ENCODE measurements at places on chromosomes 13 and 19.

DNA sequence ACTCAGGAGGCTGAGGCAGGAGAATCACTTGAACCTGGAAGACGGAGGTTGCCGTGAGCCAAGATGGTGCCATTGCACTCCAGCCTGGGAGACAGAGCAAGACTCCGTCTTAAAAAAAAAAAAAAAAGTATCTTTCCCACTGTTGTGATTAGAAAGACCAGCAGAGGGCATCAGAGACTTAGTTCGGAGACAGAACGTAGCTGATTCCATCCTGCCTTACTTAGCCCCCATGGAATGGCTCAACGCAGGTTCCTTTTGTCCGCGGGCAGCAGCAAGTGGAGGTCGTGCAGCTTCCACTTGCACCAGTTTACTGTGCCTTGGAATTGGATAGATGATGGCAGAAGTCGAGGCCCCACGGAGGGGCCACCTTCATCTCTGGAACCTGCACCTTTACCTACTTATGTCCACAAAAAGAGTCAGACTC, 8.1 kb downstream of the TIMM29 start:
- DNase-seq: peak; percentile 73

DNA sequence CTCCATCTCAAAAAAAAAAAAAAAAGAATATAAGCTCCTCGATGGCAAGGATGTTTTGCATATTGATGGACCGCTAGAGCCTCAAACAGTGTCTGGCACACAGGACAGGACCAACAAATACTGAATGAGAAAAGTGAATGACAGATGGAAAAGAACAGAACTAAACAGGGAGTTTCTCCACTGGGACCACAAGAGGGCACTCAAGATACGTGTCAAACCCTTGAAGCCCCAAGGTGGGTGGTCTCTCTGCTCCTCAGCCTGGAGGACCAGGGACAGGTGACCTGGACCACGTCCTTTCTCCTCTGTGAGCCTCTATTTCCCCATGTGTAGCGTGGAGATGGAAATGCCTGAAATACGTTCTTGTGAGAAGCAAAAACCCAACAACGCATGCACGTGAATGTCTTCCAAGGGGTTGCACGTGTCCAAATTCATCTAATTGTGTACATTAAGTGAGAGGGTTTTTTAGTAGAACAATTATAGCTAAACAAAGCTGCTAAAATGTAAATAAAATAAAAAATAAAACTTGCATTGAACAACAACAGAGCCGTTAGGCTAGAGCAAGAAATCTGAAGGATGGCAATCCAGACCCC, 5.7 kb upstream of the CDC42EP5 start:
- DNase-seq: peak; percentile 73

DNA sequence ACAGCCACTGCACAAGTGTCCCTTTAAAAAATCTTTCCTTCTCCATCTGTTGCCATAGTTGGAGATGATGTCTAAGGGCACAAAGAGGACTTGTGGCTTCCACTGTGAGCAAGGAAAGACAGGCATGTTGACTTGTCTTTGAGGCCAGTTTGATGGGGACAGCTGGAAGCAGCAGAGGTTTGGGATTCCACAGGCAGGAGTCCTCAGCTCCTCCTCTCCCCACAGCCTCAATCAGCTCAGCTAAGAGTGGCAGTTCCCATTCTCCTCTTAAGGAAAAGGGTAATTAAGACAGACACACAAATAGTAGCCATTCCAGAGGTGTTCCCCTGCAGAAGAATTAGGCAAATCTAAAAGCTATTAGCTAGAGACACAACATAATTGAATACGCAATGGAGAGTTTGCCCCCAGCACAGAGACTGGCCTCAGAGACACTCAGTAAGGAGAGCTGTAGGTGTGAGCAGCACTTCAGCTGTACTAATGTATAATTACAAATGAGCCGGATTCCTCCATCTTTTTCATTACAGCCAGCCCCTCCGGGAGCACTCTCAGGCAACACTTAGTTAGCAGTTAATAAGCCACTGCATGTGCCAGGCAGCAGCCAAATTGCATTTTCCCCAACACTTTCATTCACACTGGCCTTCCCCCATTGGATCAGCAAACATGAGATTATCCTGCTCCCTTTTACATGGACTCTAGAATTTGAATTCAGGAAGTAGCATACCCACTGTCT, 434.0 kb downstream of the FOXO1 start:
- DNase-seq: no peak

DNA sequence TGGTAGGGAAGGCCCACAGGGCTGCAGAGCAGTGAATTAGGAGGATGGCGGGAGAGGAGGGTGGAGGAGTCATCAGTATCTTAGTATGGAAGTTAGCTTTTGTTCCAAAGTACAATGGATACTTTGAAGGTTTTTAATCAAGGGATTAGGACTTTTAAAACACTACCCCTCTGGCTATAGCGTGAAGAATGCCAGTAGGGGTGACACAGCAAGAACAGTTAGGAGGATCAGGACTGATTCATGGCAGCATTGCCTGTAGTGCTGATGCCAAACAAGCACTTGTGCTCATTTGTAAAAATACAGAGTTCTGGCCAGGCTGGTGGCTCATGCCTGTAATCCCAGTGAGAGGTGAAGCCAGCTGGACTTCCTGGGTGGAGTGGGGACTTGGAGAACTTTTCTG, 46.2 kb downstream of the SKA3 start:
- no peak for DNase-seq

DNA sequence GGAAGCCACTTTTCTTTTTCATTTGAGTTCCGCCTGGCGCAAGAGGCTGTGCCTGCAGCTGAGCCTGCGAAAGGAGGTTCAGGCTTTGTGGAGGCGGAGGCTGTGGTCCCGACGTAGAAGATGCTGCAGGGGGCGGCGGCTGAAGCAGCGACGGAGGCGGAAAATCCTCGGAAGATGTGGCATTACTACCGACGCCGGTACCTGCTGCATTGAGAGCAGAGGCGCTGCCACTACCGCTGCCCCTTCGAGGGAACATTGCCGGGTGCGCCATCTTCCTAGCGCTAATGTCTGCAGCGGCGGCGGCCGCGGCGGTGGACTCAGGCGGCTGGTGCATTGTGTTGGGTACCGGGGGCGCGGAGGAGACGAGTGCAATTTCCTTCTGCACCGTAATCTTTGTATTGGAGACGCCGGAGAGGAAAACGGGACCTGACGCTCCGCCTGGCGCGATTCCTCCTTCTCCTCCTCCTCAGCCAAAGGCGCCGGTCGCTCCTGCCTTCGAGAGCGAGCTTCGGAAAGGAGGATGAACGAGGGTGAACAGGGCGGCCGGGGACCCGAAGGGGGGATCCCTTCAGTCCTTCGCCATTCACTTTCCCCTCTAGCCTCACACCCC, at the start of gene TSC22D1:
TSS of gene TSC22D1 (minus strand) at position 590 of the 610 bp plus-strand sequence. CDS start at position 334, 256 bp downstream.
- DNase-seq: peak; percentile 70

- DNase-seq: no peak
These were observed 64.6 kb upstream of the KL start for GRCh38 chr13:32951580-32951979.

DNA sequence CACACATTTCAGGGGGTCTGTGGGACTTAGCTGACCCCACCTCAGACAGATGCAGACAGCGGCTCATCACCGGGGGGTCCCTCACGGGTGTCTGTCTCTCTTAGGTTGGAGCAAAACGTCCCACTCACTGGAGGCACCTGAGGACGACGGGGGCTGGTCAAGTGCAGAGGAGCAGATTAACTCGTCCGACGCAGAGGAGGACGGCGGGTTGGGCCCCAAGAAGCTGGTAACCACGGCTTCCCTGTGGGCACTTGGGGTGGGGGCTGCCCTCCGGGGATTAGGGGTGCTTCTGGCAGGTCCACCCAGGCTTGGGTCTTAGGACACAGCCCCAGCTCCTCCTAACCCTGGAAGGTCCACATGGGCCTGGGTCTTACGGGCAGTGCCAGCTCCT, 11.2 kb upstream of the F7 start:
- no peak for DNase-seq

- DNase-seq: no peak
These were observed 1244.6 kb upstream of the SLC10A2 start for GRCh38 chr13:104310861-104311260.

- no peak for DNase-seq
These were observed 1015.0 kb downstream of the SLITRK1 start for GRCh38 chr13:82867284-82867683.

GRCh38 chr19:41238244-41238643, 19.2 kb downstream of the AXL start:
- no peak for DNase-seq

GRCh38 chr19:56973713-56974555, 133.4 kb upstream of the PEG3 start:
- DNase-seq: no peak

GRCh38 chr13:99624936-99625540, 123.8 kb downstream of the TM9SF2 start:
- DNase-seq: no peak

- no peak for DNase-seq
These were observed 32.7 kb upstream of the ZNF254 start for GRCh38 chr19:24054044-24054935.

GRCh38 chr13:66926851-66927524, 303.1 kb downstream of the PCDH9 start:
- no peak for DNase-seq

DNA sequence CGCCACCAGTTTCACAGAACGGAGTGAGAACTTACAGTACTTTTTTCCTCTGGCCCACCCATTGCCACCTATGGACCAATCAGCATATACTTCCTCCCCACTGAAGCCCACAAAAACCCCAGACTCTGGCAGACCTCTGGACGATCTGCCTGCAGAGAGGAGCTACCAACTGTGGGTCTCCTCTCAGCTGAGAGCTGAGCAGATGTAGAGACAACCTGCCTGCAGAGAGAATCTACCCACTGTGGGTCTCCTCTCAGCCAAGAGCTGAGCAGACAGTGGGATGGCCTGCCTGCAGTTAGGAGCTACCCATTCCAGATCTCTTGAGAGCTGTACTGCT, 69.7 kb downstream of the PIBF1 start:
- no peak for DNase-seq

DNA sequence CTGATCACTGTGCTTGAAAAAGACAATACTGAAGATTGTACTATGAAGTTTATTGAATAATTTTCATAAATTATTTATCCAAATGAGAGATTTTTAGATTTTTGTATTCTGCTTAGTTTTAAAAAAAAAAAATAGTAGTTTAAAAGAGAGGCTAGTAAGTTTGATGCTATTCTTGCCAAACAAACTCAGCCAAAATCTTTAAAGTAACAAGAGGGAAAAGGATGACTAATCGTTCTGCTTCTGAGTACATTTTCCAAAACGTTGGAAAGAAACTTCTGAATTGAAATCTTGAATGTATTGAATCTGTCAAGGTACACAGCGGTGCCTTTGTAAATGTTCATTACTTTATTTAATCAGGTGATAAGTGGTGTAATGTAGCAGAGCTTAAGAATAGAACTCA, 34.4 kb downstream of the NUP58 start:
- DNase-seq: no peak

DNA sequence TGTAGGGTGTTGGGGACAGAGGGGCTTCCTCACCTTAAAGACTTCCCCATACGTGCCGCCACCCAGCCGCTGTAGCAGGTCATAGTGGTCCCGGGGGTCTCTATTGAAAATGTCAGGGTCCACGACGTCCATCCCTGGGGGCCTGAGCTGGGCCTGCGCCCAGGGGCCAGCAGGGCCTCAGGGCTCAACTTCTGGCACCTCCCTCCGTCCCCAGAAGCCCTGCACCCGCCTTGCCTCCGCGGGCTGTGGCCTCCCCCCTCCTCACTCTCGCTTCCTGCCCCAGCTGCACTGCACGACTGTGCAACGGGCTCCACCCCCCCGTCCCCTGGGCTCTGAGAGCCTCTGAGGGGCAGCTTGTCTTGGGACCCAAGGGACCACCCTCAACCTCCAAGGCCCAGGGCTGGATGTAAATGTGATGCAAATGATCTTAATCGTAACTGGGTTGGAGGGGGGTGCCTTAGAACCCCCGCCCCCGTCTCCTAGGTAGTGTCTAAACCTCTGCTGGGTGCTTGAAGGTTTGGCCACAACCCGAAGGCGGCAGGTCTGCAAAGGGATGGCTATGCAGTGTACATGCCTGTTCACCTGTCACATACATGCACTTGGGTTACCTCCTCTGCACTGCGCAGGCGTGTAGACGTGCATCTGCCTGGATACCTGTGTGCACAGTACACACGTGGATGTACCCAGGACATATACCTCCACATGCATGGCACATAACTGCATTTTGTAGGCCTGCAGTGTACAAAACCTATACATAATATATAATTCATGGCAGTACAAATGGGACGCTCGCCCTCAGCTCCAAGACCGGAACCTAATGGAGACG, at the start of gene MAP4K1:
TSS of gene MAP4K1 (minus strand) at position 190 of the 826 bp plus-strand sequence. CDS start at position 132, 58 bp downstream.
- peak; percentile 93 for DNase-seq

DNA sequence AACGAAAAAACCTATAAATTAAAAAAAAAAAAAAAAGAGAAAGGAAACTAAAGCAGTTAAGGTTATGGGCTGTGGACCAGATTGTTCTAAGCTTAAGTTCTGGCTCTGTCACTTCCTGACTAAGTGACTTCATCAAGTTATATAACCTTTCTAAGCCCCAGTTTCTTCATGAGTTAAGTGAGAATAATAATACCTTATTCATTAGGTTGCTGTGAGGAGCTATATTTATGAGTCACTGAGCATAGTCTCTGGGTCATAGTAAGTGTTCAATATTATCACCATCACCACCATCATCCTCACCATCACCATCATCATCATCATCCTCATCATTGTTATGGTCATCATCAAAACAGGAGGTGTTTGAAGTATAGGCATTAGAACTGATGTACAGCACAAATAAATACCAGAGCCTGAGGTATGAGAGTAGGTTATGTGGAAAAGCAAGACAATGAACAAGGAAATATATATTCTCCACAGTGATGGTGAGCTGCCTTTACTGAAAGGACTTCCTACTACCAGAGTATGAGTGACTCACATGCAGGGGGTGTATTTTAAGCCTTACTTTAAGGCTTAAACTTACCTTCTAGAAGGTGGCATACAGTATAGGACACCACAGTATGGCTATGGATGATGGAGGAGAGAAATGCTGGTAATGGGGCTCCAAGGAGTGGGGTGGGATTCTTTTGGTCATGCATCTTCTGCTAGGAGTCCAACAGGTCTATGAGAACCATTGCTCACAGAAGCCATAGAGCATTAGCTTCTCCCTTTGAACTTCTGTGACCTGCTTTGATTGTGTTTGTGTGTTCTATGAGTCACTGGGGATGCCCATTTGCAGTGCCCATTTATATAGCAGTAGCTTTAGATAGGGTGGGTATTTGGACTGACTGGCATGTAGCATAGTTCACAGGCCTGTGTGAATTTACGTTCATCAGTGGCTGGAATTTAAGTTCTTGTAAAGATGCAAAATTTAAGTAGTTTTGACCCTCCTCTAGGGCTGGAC, 104.4 kb downstream of the KLF5 start:
- DNase-seq: no peak

- DNase-seq: no peak
These were observed 38.7 kb upstream of the ZNF254 start for GRCh38 chr19:24048261-24048660.
